ENCODE measurements at places on chromosomes 16 and 17.

DNA sequence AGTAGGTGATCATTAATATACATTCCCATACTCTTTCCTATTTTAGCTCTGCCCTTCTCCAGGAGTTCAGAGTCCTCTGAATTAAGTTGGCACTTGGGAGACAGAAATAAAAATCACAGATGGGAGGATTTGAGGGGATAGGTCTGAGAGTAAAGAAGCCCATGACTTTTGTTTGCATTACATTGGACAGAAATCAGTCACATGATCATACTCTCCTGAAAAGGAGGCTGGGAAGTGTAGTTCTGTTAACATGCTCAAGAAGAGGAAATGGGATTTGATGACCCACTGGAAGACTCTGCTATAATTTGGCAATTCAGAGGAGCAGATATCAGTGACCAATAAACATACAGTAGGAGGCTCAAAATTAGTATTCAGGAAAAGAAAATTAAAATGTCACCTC lies 674.9 kb upstream of the C16orf82 start:
- no peak for DNase-seq

DNA sequence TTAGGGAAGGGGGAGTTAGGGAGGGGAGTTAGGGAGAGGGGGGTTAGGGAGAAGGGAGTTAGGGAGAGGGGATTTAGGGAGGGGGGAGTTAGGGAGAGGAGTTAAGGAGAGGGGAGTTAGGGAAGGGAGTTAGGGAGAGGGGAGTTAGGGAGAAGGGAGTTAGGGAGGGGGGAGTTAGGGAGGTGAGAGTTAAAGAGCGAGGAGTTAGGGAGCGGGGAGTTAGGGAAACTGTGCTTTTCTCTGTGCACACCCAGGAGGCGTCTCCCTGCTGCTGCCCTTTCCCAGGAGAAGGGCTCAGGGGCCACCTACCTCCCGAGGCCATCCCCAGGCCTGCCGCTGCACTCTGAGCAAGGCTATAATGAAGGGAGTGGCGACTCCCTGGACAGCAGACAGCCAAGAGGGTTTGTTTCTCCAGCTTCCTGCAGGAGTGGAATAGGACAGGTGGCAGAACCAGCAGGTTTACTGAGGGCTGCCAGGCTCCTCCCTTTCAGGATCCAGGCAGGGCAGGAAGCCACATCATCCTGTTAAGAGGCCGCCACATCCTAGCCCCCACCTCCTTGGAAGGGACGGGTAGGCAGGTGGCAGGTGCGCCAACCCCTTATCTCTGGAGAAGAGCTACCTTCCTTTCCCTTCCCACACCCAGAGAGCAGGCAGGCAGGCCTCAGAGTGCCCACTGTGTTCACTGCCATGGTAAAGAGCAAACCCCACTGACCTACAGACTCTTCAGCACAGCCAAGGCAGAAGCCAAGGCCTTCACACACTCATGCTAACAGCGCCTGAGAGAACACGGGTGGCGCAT lies 4.3 kb downstream of the CANT1 start:
- DNase-seq, result no peak

GRCh38 chr17:35731239-35731916 lies at the start of gene RASL10B:
Gene RASL10B, plus strand, starts transcription at chr17:35731639. Its CDS starts 3,546 bp downstream, at chr17:35735185.
- peak; percentile 44 for DNase-seq

GRCh38 chr17:63649813-63650212 lies 27.6 kb downstream of the MAP3K3 start:
- no peak for DNase-seq

DNA sequence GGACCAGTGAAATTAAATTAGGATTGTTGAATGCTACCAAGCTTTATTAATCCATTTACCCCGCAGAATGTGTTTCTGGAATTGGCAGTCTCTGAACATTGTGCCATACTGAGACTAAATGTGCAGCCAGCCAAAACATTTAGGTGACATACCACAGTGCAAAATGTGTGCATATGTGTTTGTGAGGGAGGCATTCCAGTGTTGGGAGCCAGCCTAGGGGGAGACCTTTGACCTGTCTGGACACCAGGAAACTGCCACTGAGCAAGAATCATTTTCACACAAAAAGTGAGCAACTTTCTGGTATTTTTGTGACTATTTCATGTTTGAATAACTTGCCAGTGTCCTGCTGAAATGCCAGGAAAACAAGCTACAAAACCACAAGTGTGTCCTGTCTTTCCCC lies 64.7 kb upstream of the SLC12A3 start:
- no peak for DNase-seq

- DNase-seq, result no peak
Measured at GRCh38 chr16:86103320-86103719, 204.4 kb downstream of the IRF8 start.

- DNase-seq, result no peak
Measured at GRCh38 chr17:32689348-32689747, 187.6 kb downstream of the MYO1D start.

- no peak for DNase-seq
Measured at GRCh38 chr16:66286527-66286926, 80.0 kb upstream of the CDH5 start.

DNA sequence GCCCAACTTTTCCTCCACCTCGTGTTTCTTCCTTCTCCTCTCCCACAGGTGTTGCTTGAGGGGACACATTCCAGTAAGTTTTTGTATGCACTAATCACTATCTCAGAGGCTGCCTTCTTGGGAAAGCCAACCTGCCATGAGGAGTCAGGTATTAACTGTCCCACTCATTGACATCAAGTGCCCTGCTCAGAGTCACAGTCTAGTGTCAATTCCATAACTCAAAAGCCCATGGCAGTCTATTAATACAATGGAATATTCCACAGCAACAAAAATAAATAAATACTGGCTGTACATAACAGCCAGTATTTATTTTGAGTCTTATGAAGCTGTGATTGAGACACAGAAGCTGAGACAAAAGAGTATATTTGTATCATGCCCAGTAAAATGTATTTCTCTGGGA lies 26.1 kb upstream of the KIF2B start:
- DNase-seq, result no peak

DNA sequence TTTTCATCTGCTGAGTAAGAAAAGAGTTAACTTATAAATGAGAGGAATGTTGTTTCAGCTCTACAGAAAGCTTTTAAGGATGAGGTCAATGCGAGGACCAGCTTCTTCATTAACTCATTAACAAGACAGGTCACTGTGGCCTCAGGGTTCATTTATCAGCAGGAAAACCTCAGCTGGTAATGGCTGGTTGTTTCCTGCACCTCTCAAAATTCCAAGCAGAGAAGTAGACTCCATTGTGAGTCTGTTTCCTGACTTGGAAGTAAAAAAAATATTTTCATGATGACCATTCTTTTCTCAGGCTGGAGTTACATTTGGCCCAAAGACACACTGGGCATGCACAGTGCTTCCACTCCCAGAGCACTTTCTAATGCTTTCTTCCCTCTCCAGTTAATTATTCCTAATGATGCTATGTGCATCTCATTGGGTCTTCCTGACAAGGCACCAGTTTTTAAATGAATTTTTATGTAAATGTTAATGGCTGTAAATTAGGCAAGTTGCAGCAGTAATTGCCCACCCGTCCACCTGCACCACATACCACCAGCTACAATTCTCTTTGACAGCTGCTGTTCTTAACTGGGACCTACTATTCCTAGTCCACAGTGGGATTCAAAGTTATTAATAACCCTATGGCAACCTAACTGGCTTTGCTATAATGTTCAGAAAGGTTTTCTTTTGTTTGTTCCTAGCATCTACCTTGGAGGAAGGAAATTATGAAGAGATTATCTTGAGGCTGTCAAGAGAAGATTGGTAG lies 89.5 kb upstream of the BCAR1 start:
- DNase-seq, result no peak

DNA sequence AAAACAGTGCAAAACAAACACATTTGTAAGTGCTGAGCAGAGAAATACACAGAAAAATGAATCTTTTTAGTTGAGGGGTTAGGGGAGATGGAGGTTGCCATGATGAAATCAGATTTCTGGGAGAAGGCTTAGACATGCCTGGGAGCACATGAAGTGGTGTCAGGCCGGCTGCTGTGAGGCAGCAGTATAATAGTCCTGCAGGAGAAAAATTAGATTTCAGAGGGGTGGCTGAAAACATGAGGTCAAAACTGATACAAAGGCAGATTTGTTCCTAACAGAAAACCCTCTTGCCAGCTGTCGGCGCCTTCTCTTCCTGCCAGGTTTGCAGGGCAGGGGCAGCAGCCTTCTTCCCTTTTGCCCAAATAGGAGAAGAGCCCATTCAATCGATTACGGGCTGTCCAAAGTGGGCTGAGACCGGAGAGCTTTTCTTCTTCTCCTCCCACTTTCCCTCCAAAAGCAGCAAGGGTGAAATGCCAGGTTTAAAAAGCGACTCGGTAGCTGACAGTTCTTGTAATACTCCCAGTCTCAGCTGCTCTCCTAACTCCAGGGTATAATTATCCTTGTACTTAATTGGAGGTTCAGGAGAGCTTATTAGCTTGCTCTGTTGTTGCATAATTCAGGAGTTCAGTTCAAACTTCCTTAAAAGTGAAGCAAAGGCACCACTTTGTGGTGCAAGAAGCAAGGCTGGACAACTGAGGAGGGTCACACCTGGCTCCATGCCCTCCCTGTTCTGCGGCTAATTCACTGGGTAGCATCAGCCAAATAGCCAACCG lies 80.0 kb downstream of the PCTP start:
- DNase-seq, result no peak

DNA sequence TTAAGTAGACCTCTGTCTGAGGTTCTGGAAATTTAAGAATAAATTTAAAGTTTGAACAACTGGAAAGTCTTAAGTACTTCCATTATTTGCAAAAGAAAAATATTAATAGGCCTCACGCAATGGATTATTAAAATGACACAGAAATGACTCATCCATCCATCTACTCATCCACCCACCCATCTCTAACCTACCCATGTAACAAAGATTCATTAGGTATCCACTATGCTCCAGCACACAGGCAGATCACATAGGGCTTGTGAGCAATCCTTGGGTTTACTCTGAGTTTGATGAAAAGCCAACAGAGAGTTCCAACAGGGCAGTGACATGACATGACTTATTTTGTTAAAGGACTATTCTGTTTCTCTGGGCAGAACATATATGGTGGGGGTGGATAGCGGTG lies 93.3 kb downstream of the HELZ start:
- no peak for DNase-seq

DNA sequence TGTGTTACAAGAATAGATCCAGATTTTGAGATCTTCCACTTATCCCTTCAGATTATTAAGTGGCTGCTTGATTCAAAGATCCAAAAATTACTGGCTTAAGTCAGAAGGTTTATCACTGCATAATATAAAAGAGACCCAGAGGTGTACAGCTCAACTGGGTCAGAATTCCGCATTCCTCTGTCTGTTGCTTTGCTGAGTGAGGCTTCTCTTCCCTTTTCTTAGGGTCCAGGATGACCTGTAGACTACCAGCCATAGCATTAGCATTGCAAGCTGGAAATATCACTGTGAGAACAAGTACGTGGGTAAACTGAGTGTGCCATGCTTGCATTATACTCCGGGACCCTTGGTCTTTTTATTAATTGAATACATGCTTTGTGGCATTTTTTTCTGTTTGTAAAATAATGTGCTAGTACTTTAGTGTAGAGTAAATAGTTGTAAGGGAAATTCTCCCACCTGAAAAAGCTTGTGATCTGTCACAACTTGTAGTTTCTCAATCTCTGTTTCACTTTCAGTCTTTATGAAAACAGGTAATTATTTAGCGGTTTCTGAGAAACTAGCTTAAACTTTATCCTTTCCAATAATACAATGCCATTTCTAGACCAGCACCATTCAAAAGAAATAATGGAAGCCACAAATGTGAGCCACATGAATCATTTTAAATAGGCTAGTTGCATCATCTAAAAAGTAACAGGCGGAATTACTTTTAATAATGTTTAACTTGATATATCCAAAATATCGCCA lies 61.6 kb downstream of the TNRC6C start:
- no peak for DNase-seq

- DNase-seq, result no peak
Measured at GRCh38 chr17:78226055-78226758, 5.2 kb upstream of the TMEM235 start.

- no peak for DNase-seq
Measured at GRCh38 chr17:81543339-81543675, 8.8 kb downstream of the FAAP100 start.

DNA sequence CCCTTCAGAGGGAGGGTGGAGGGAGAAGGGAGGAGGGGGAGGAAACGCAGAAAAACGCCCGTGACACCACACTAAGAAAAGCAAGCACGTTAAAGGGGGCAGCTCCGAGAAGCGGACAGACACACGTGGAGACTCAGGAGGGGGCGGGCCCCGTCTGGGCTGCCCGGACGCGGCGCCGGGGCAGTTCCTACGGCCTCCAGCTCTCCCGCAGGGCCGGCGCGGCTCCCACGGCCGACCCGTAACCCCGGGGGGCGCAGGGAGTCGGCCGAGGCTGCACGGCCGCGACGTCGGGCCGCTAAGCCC lies 362 bp downstream of the KLHDC4 start:
- DNase-seq, result peak; percentile 46

GRCh38 chr16:27123795-27124409 lies 57.2 kb downstream of the C16orf82 start:
- DNase-seq, result no peak

GRCh38 chr17:68326681-68327080 lies 35.4 kb downstream of the ARSG start:
- DNase-seq, result peak; percentile 30

- DNase-seq, result no peak
Measured at GRCh38 chr16:74224828-74225612, 71.6 kb upstream of the PSMD7 start.

GRCh38 chr16:51290442-51291285 lies 139.6 kb upstream of the SALL1 start:
- no peak for DNase-seq

- no peak for DNase-seq
Measured at GRCh38 chr16:81790830-81791435, 11.8 kb downstream of the PLCG2 start.

- DNase-seq, result no peak
Measured at GRCh38 chr17:34758718-34759117, 179.3 kb downstream of the TMEM132E start.

DNA sequence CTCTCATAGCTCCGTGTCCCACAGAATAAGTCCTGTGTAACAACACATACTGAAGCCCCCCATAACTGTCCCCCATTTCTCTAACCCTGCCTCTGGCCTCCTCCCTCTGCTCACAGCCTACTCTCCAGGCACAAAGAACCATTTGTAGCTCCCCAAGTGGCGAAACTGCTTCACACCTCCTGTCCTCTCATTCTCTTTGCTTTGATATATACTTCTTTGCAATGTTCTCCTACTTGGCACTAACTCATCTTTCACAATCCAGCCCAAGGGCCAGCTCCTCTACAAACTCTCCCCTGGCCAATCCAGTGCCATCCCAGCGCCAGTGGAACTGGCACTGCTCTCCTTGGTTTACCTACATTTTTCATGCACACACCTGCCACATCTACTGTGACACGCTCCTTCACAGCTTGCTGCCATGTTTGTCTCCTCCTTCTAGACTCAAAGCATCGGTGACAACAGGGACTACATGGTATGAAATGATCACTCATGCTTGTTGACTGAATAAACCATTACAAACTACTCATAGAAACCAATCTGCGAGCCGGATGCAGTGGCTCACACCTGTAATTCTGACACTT lies 12.8 kb downstream of the CYTH1 start:
- DNase-seq, result no peak

DNA sequence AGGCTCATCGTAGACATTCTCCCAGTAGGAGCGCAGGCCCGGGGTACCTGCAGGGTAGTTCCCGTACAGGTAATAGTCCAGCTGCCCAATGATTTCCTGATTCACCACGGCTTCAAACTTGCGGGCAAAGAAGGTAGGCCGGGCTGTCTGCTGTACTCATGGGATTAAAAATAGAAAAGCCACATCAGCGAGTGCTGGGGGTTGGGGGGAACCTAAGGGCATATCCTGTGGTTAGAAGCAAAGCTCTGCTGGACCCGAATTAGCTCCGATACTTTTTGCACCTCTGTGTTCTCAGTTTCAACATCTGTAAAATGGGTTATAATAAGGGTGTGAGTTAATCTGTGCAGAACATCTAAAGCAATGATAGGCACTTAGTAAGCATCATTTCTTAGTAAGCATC lies 336.2 kb downstream of the XYLT1 start:
- no peak for DNase-seq

Data from stimulated activated naive CD4-positive, alpha-beta T cell treated with Interleukin-2 at 50 U/mL for 16 hours (primary cell).